HT-29 (cell line): ENCODE measurements at places on chromosomes 7 and 10. TPM values are rescaled to one million over a fixed set of nuclear protein-coding genes. Genes with fewer than 3 reads are reported as not detected.

DNA sequence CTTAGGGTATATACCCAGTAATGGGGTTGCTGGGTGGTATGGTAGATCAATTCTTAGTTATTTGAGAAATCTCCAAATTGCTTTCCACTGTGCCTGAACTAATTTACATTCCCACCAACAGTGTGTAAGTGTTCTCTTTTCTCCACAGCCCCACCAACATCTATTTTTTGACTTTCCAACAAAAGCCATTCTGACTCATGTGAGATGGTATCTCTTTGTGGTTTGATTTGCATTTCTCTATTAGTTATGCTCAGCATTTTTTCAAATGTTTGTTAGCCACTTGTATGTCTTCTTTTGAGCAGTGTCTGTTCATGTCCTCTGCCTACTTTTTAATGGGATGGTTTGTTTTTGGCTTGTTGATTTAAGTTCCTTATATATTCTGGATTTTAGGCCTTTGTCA lies 66.4 kb downstream of the MGAM2 start:
- no peak for DNase-seq

PLAU gene
- 0.15 and 0.21 TPM in 2 replicates for total RNA-seq

SND1 gene
- 178 and 193 TPM in 2 replicates for total RNA-seq

AOAH gene
- not detected in 2 replicates for total RNA-seq

CYP17A1 gene
- total RNA-seq = not detected in 2 replicates

GRCh38 chr7:1936531-1937251 lies 266.6 kb downstream of the ELFN1 start:
- no peak for DNase-seq

LGI1 gene
- total RNA-seq = not detected in 2 replicates

DNA sequence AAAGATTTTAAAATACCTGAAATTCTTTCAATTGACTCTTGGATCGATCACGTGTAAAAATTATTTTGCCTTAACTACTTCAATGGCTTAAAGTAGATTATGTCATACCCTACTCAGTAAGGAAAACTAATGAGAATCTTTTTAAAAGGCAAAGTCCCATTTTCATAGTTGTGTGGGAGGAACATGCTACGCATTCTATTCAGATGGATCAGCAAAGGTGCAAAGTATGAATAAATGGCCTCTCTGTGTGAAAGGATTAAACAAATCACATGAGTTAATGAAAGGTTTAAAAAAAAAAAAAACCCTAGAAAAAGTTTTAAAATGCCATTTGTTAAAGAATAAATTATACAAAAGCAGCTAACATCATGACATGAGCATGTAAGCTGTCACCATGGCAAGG lies 77.1 kb downstream of the ENO4 start:
- DNase-seq = no peak
